ENCODE measurements at places on chromosomes 12 and 14.

GRCh38 chr12:62247281-62248045 lies 12.7 kb upstream of the USP15 start:
- no peak for DNase-seq

DNA sequence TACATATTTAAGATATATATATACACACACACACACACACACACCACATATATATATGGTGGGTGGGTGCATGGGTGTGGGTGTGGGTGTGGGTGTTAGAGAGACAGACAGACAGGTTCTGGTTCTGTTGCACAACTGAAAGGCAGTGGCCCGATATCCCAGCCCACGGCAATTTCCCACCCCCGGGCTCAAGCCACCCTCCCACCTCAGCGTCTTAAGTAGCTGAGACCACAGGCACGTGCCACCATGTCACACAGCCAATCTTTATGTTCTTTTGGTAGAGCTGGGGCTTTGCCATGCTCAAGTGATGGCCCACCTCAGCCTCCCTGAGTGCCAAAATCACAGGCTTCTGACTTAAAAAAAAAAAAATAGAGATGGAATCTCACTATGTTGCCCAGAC lies 417.8 kb upstream of the FOXG1 start:
- no peak for DNase-seq

DNA sequence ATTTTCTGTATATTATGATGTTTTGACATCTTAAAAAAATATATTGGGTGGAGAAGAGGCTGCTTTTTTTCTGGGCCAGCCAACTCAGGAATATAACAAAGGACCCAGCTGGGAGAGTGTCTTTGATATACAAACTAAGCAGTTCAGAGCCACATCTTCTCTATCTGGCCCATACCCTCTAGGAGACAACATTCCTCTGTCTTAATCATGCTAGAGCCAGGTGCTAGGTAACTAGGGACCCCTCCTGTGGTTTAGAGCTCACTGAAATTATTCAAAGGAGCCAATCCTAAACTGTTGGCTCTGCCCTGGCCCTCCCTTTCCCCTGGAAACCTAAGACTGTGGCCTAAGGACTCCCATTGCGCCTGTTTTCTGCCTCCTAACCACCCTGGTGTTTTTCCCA lies 193.1 kb upstream of the DIO2 start:
- DNase-seq = no peak

- no peak for DNase-seq
These were observed 117.4 kb downstream of the DAD1 start for GRCh38 chr14:22471545-22472121.

- DNase-seq = no peak
These were observed 41.3 kb downstream of the CCNK start for GRCh38 chr14:99522457-99522891.

- DNase-seq = no peak
These were observed 5.7 kb downstream of the BEGAIN start for GRCh38 chr14:100581228-100582145.

DNA sequence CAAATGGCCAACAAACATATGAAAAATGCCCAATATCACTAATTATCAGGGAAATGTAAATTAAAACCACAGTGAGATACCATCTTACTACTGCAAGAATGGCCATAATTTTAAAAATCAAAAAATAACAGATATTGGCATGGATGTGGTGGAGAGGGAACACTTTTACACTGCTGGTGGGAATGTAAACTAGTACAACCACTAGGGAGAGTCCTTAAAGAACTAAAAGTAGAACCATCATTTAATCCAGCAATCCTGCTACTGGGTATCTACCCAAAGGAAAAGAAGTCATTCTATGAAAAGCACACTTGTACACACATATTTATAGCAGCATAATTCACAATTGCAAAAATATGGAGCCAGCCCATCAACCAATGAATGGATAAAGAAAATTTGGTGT lies 459.7 kb downstream of the GXYLT1 start:
- DNase-seq = no peak

DNA sequence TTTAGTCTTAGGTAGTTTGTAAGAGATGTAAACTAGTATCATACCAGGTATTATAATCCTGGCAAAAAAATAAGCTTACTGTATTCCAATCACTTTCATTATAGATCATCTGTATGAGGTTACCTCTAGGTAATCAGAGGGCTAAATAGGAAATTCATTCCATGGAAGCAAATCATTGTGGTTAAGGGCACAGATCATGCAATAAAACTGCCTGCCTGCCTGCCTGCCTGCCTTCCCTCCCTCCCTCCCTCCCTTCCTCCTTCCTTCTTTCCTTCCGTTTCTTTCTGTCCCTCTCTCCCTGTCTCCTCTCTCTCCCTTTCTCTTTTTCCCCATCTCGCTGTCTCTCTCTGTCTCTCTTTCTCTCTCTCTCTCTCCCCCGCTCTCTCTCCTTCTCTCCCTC lies 3.2 kb upstream of the CLEC9A start:
- peak; percentile 37 for DNase-seq

DNA sequence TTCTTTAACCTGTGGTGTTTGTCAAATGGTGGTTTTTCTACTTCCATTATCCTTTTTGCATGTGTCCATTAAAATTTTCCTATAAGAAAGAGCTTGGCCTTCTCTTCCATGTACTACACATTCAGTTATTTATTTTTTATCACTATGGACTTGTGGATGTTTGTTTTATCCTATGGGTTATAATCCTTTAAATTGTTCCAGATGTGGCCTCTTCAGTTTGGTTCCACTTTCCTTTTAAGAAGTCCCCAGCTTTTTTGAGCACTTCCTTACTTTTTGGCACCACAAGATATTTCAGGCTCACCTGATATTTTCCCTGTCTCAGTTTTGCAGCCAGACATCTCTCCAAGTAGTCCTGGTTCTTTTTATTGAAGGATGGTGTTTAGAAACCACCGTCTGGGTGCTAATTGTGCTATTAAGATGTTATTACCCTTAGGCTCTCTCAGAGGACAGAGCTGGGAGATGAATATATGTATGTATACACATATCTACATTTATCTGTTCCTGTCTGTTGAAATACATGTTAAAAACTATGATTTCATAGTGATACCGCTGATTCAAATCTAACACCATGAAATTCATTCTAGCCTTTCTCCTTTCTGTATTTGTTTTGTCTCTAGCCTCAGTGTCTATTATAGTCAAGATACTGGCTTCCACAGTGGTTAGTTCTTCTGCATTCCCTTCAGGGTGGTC lies 408.5 kb upstream of the RGS6 start:
- no peak for DNase-seq

GRCh38 chr14:98932431-98933325 lies 339.3 kb downstream of the BCL11B start:
- no peak for DNase-seq

- no peak for DNase-seq
These were observed 197.7 kb downstream of the CPNE8 start for GRCh38 chr12:38707648-38708047.

Data from HS-5 (cell line).